ENCODE measurements at places on chromosomes 3 and 15. TPM values are rescaled to one million over a fixed set of nuclear protein-coding genes. Genes with fewer than 3 reads are reported as not detected.

Gene NBEAL2
- 70.2 TPM for total RNA-seq

Gene KY
- 0.43 TPM for total RNA-seq

DNA sequence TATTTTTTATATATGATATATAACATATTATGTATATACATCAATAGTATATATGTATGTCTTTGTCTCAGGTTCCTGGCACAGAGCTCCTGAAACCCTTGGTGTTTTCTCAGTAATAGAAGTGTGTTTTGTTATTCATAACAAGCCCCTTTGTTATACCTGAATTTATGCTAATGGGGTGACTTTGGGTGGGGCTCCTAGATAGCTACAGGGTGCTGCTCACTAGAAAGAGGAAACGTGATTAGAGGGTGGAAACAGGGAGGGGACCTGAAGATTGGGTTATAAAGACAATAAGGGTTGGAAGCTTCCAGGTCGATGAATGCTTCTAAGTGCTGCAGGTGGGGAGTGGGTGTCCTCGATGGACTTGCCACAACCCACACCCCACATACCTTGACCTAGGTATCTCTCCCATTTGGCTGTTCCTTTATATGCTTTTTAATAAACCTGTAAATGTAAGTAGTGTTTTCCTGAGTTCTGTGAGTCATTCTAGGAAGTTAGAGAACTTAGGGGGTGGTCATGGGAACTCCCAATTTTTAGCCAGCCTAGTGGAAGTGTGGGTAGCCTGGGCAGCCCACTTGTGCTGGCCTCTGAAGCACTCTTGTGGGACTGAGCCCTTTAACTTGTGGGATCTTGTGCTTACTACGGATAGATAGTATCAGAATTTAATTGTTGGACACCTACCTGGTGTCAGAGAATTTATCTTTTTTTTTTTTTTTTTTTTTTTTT is 36.9 kb upstream of the C15orf39 start:
- H3K4me3 ChIP-seq: no peak overlapping the region
- H3K27me3 ChIP-seq: no peaks in the 10 kb centered on the region

DNA sequence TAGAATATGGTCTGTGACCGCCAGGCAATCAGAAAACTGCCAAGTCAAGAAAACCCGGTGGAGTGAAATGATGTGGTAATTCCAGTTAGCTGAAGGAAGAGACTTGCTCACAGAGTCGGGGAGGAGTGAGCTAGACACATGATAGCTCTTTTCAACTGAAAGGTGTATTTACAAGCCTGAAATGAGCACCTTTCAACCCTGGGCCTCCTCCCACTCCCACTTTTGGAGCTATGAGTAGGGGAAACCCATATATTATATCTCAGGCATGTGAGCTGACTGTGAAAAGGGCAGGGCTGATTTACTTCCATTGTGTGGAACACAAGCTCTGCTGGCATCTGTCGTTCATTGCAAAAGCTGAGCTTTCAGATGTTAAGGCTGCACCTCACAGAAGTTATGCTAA is 960.2 kb downstream of the TUSC7 start:
- no peak for DNase-seq
- no peaks in the 10 kb centered on the region for H3K4me1 ChIP-seq
- H3K27ac ChIP-seq: no peak overlapping the region
- H3K27me3 ChIP-seq: no peaks in the 10 kb centered on the region
- no peaks in the 10 kb centered on the region for H3K36me3 ChIP-seq
- no peak overlapping the region for H3K4me3 ChIP-seq

DNA sequence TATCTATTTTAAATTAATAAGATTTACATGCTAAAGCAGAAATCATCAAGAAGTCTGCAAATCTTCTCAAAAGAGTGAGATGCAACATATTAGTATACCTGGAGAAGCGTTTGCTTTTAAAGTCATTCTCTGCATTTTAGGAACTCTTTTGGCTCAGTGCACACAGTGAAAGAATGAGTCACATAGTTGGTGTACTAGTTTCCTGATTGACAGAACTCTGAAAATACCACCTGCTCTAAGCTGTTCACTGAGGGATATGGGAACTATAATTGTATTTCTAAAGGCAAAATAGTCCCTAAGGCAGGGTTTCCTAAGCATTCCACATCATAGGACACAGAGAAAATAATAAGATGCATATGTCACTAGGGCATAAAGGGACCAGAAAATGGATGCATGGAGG is 838.5 kb downstream of the DIPK2A start:
- H3K4me1 ChIP-seq: no peaks in the 10 kb centered on the region
- H3K27ac ChIP-seq: no peak overlapping the region
- no peaks in the 10 kb centered on the region for H3K27me3 ChIP-seq
- DNase-seq: no peak

- no peak overlapping the region for H3K4me3 ChIP-seq
- no peak for DNase-seq
- H3K36me3 ChIP-seq: no peaks in the 10 kb centered on the region
- H3K27ac ChIP-seq: no peak overlapping the region
- H3K4me1 ChIP-seq: peaks cover 9% of the 10 kb centered on the region
- no peaks in the 10 kb centered on the region for H3K27me3 ChIP-seq
Measured at GRCh38 chr15:50135031-50135551, 16.1 kb upstream of the ATP8B4 start.

- H3K36me3 ChIP-seq: peaks cover 47% of the 10 kb centered on the region
- H3K4me1 ChIP-seq: no peaks in the 10 kb centered on the region
- H3K27me3 ChIP-seq: no peaks in the 10 kb centered on the region
Measured at GRCh38 chr3:126433496-126434263, 39.0 kb downstream of the CFAP100 start.
